ENCODE measurements at places on chromosomes 5 and 9.

DNA sequence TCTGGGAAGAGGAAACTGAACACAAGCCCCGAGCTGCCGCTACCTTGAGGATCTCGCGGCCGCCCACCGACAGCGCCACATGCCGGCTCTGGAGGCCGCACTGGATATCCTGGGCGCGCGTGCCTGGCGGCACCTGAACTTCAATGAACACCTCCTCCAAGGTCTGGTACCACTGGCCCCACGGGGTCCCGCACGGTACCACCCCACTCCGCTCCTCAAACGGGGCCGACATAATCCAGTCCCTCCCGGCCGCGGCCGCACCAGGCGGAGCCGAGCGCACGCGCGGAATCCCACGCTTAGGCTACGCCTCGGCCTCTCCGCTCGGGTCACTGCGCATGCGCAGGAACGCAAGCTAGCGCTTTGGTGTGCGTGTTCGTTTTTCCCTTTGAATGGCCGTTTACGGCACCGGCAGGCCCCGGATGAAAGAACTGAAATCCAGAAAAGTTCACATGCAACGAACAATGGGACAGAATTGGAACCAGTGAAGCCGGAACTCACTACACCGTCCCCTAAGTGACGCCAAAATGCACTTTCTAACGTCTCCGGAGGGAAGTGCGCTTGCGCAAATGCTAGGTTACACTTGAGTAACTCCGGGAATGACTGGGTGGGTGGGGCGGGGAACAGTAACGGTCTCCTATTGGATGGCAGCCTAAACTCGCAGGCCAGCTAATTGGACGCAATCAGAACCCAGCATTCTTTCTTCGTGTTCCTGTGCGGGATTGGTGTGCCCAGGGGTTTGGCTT, at the start of gene NUDCD2:
Gene NUDCD2, minus strand, starts transcription at position 284 of the 743 bp plus-strand sequence. Its CDS starts 52 bp downstream, at position 232.
- DNase-seq = peak; percentile 92

DNA sequence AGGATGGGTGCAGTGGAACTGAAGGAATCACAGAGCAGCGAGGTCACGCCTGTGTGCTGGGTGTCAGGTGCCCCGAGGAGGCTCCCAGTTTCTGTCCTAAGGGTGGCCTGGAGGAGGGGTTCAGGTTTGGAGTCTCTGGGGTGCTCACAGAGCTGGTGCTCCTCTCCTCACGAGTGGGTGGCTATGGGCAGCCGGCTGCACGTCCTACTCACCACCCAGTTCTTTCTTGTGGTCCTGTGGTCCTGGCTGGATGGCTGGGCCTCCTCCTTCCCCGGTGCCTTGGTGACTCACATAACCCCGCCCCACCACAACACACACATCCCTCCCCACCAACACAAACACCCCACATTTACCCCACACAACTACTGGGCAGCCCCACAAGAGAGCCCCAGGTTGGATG, 9.9 kb upstream of the PTGS1 start:
- DNase-seq = no peak

- DNase-seq = no peak
Measured at GRCh38 chr9:98429613-98430012, 174.2 kb upstream of the TBC1D2 start.

- no peak for DNase-seq
Measured at GRCh38 chr5:169161022-169161680, 139.8 kb downstream of the SLIT3 start.

DNA sequence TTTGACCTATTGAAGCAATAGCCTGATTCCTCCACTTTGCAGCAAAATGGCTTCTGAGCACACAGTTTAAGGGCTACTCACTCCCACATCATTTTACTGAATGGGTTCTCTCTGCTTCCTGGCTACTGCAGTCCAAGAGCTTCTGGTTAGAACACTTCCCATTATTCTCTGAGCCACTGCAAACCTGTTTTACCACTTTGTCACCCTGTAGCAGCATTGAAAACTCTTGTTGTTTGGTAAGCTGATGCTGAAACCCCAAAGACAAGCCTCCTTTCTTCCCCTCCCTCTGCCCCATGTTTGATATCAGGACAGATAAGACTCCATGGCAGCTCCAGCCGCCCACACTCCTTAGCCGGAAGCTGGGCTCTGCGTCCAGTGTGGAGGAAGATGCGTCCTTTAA, 84.4 kb upstream of the RARS1 start:
- DNase-seq = no peak

DNA sequence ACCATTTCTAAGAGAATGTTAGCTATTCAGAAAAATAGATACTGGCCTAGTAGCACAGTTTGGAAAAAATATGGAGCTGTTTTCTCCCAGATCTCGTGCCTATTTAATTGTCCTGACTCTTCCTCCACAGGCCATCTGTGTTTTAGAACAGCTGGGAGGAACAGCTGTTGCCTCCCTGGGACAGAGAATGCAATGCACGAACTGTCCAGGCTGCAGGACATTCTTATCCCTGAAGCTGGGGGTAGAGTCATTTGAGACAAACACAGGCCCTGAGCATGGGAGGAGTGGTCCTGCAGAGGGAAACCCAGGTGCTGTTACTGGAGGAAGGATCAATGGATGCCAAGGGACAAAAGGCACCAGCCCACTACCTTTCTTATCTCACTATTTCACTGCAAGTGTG, 20.9 kb upstream of the SPARC start:
- no peak for DNase-seq

GRCh38 chr5:158326256-158326655, 467.3 kb upstream of the CLINT1 start:
- DNase-seq = no peak

GRCh38 chr5:125967576-125967975, 455.6 kb upstream of the GRAMD2B start:
- DNase-seq = no peak

DNA sequence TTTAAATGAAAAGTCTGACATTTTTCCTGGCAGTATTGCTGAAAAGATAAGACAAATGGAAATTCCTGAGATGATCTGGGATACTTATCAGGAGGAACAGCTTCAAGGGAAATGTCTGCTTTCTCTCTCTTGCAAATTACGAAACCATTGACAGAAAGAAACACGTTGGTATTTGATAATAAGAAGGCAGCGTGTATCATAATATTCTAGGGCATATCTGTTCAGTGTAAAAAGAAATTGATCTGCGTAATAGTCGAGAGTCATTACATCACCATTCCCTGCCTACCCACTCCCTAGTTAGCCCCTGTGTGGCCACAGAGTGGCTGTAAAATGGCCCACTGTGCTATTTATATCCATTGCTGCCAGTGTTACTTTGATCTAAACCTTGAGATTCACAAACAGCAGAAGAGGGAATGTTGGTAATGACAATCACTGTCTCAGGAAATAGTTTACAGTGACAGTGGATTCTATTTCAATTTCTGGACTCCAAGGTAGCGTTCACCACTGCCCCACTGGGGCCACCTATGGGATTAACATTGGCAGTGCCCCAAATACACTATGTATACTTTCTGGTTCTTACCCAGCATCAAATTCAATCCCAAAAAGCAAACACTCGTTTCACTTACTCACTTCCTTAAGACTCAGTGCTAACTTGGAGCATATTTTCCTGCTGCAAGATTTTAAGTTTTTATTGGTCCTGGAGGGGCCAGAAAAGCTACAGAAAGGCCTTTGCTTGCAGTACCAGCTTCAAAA, 133.4 kb upstream of the GAS1 start:
- no peak for DNase-seq

GRCh38 chr5:32880796-32881195, 169.7 kb downstream of the NPR3 start:
- no peak for DNase-seq
